ENCODE measurements at places on chromosomes 13 and 19. TPM values are rescaled to one million over a fixed set of nuclear protein-coding genes. Genes with fewer than 3 reads are reported as not detected.

DNA sequence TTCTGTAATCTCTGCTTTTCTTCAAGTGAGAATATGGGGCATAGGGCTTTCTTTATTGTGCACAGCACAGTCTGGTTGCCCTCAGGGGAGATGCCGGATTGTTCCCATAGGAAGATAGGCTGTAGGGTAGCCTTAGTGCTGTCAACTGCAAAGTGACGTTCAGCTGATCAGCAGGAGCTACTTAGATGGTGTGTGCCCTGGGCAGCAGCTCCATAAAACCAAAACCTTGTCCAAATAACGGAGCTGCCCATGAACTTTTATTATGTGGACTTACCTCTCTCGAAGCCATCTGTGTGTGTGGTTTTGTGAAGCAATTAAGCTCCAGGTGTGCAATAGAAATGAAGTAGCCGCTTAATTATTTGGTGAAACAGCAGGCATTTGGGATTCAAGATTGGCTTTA, 120.0 kb upstream of the RNF113B start:
- DNase-seq, result no peak

DNA sequence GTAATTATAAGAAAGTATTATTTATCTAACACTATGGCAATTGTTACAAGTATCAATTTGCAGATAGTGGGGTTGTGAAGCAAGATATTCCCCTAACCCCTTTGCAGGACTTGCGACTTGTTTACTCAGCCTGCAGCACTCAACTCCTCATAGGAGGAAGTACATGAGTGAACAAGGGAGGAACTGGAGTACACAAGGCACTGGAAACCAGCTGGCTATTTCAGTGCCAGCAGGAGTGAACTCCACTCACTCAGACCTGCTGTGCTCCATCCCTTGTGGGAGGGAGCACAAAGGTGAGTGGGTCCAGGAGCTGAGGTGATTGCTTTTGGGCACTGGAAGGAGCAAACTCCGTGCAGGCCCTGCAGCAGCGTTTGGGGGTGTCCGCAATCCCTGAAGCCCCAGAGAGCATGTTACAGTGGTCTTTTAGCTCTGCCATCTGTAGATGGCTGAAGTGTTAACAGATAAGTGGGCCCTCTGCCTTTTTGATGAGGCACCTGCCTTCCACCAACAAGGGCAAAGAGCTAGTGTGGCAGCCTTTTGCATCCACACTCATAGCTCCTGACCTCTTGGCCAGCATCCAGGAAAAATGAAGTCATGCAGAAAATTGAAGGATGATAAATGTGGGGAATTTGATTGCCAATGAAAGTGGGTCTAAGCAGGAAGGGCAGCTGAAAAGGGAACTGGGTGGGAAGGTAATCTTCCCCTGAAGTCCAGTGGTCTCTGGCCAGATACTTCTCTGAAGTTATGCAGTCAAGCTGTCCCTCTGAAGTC, 802.2 kb upstream of the MIR17HG start:
- DNase-seq, result no peak

GRCh38 chr13:46126552-46127357, 21.9 kb upstream of the CPB2 start:
- no peak for DNase-seq

GRCh38 chr13:35791184-35791851, 314.8 kb upstream of the MAB21L1 start:
- no peak for DNase-seq

The CRX gene
- total RNA-seq, result not detected

The KCNJ14 gene
- total RNA-seq, result 0.71 TPM

The CD177 gene
- not detected for total RNA-seq

GRCh38 chr13:39688699-39689405, 33.4 kb downstream of the COG6 start:
- no peak for DNase-seq

- peak; percentile 89 for DNase-seq
These were observed 28.1 kb downstream of the LATS2 start for GRCh38 chr13:21033212-21033840.

GRCh38 chr13:77751513-77752456, 54.3 kb downstream of the SLAIN1 start:
- no peak for DNase-seq

- DNase-seq, result no peak
These were observed 1.0 kb upstream of the ICAM5 start for GRCh38 chr19:10288662-10289166.

DNA sequence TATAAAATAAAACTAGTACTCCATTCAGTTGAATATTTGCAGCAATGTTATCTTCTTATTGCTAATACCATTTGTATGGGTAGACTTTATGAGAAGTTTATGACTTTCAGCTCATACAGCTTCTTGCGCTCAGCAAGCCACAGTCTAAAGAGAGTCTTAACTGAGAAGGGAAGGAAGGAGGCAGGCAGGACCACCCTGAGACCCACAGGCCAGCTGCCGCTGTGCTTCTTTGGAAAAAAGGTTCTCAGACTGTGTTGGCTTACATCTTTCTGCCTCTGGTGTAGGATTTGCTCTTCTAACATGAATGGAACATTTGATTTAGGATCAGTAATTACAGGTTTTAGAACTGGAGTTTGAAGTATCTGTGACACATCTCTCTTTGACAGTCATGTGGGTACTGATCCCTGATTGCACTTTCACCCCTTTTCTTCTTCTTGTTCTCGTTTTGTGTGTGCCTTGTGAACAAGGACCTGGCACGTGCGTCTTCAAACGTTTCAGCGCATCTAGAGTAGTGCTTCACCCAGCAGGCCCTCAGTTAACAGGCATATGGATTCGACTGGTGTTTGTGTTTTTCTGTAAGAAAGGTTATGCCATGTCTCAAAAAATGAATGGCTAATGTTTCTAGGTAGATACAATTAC, 7.1 kb upstream of the GPR18 start:
- no peak for DNase-seq

- no peak for DNase-seq
These were observed 9.7 kb upstream of the GIPC1 start for GRCh38 chr19:14505488-14506239.

DNA sequence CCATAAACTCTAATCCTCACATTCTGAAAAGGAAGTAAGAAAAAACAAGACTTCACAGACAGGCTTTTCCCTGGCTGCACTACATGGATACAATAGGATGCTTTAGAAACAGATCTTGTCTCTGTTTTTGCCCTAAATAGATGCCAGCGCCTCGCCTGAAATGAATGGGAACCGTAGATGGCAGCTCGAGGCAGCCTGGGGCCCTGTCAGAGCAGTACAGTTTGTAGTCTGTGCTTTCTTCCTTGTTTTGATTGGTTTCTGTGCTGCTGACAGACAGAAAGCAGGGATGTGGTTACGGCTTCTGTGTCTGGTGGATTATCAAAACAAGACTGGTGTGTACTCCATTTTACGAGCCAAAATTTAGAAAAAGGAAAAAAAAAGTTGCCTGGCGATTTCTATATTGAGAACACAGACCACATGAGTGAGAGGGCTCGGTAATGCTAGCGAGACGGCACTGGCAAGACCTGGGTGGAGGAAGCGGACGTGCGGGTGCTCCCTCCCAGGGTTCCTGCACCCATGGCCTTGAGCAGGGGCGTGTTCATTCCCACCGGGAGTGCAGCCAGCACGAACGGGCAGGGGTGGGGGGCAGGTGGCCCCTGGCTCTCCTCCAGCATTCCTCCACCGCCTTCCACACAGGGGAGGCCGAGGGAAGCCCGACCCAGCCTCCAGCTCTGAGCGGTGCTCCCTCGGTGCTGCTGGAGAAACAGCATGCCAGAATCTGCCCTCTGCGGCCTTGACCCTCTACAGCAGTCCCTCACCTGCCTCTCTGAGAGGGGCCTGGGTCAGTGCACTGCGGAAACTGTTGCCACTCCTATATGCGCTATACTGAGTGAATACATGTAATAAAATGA, 37.6 kb upstream of the C1QTNF9 start:
- peak; percentile 84 for DNase-seq

The STOML3 gene
- not detected for total RNA-seq

- no peak for DNase-seq
These were observed 34.2 kb downstream of the NAXD start for GRCh38 chr13:110649551-110649950.

DNA sequence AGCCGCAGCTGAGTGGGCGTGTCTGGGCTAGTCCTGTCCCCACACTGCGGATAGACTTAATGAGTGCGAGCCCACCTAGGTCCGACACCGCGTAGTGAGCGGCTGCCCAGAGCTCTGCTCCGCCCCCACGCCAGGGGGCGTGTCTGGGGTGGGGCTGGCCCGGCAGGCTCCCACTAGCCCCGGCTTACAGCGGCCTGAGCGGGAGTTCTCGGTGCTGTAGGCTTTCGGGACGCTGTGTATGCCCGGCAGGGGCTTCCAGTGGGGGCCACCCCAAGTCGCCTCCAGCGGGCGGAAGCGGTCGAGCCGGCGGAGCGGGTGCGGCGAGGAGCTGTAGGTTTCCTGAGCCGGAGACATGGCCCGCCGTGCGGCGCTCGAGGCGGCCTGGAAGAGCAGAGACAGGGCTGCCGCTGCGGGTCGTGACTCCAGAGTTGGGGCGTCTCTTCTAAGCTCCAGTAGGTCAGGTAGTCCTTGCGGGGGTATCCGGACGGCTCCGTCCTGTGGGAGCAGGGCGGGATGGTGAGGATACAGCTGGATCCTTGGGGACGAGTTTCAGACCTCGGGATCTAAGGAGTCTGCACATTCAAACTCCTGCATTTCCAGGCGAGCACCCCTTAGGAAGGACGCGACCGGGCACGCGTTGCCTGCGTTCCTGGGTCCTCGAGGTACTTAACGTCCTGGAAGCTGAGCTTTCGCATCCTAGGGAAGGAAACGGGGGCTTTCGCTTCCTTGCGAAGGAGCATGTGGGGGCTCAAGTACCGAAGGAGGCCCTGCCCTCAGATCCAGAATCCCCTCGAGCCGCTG, 1.2 kb downstream of the CGB7 start:
- no peak for DNase-seq

DNA sequence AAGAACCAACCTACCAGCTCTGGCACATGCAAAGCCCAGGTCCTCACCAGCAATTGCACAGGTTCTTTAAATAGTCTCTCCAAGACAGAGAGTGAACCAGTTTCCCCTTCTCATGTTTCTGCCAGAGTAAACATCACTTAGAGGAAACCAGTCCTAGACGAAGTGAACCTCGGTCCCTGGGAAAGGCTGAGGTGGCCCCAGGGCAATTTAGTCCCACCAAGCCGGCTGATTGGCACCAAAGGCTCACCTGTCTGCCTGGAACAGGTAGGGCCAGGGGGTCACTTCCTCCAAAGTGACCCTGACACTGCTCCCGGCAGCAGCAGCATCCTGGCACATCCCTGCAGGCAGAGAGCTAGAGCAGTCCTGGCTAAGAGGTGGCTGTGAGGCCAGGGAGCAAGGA, 122.9 kb upstream of the ZNF507 start:
- no peak for DNase-seq

DNA sequence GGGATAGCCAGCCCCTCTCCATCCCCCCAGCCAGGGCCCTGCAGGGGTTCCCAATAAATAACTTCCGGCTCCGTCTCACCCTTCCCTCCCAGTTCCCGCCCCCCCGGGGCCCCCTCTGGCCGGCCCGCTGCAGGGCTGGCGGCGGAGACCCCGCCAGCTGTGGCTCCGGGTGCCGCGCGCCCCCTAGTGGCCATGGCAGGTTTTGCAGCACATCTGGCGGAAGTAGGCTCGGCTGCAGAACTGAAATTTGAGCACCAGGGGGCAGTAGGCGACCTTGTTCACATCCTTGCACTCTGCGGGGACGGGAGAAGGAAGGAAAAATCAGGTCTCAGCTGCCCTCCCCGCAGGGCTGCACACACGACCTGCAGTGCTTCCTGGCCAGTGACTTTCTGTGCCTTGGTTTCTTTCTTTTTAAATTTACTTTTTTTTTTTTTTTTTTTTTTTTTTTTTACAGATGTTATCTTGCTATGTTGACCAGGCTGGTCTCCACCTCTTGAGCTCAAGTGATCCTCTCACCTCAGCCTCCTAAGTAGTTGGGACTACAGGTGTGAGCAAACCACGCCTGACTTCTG, 3.6 kb upstream of the MYO1F start:
- peak; percentile 88 for DNase-seq

The NKG7 gene
- total RNA-seq, result 1.2 TPM

GRCh38 chr19:42279155-42279901, 10.3 kb downstream of the CIC start:
- peak; percentile 72 for DNase-seq

DNA sequence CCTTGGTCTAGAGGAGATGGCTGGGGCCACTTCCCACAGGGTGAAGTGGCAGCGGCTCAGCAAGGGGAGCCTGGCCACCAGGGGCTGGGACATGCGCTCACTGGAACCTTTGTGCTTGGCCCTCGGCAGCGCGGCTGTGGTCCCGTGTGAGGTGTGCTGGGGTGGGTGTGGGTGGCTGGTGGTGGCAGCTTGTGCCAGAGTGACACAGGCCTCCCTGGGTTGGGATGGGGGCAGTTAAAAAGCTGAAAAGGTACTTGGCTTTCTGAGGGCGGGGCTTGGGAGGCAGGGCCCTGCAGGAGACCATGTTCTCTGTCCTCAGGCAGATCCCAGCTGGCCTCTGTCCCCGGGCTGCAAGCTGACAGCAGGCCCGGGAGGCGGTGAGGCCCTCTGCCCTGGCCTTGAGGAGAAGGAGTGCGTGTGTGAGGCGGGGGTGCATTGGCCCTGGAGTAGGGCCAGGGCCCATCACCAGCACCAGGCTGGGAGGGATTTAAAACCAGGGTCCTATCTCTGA, 17.3 kb downstream of the MPND start:
- DNase-seq, result peak; percentile 79

DNA sequence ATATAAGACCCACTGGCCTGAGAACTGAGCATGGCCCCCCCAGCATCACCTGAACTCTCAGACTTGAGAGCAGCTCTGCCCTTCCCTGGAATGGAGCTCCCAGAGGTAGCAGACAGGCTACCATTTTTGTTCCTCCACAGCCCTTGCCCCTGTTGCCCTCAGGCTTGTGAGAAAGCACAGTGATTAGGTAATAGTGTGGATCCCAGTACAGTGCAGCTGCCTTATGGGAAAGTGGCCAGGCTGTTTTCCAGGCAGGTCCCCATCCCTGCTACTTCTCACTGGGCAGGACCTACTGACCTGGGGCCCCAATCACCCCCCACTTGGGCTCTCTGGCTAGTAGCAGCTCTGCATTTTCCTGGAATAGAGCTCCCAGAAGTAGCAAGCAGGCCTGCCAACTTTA, 834.0 kb downstream of the DACH1 start:
- DNase-seq, result no peak

DNA sequence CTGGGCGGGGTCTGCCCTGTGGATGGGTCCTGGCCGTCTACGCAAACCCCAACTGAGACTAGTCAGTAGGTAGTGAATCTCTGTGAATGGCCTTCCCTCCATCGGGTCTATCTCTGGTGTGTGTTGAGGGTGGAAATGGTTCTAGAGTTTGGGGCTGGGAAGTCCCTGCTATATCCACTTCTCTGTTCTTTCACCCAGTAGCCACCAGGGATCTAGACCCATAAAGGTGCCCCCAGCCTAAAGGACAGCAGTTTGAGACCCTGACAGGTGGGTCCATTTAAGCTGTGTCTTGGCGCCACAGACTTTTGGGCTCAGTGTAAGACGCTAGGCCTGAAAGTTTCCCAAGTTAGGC, 57.7 kb downstream of the ZNF568 start:
- no peak for DNase-seq
